Right cardiac atrium (tissue), 5 donors: ENCODE measurements at places on chromosomes 6 and 20. TPM values are rescaled to one million over a fixed set of nuclear protein-coding genes. Genes with fewer than 3 reads are reported as not detected.

SEL1L2 gene
- total RNA-seq: not detected

LPIN3 gene
- 13.5 TPM for total RNA-seq

RAD21L1 gene
- not detected for total RNA-seq

LGSN gene
- not detected for total RNA-seq

TUBB2B gene
- 1.4 TPM for total RNA-seq

PAX1 gene
- total RNA-seq: not detected

SIGLEC1 gene
- 8.5 TPM for total RNA-seq

FAM83C gene
- total RNA-seq: not detected

SNAI1 gene
- 6.0 TPM for total RNA-seq

FOXA2 gene
- total RNA-seq: not detected

CCNC gene
- total RNA-seq: 28.4 TPM

OVOL2 gene
- not detected for total RNA-seq

KHDC1L gene
- not detected for total RNA-seq

FAM83B gene
- total RNA-seq: 7.5 TPM

SLC32A1 gene
- not detected for total RNA-seq

DSP gene
- total RNA-seq: 250 TPM

HDAC2 gene
- 48.8 TPM for total RNA-seq

SUMO4 gene
- total RNA-seq: 0.66 TPM

EXOC2 gene
- 17.9 TPM for total RNA-seq

MYB gene
- total RNA-seq: 0.12 TPM

GUCA1A gene
- total RNA-seq: not detected

ABHD16B gene
- total RNA-seq: not detected

HLA-DMB gene
- 15.7 TPM for total RNA-seq

RBBP8NL gene
- not detected for total RNA-seq

ADAM33 gene
- total RNA-seq: 12.4 TPM

DEFB114 gene
- total RNA-seq: not detected

YWHAB gene
- total RNA-seq: 87.8 TPM

HLA-DRB5 gene
- 56.6 TPM for total RNA-seq

BANF2 gene
- total RNA-seq: not detected

DOP1A gene
- 19.1 TPM for total RNA-seq

SH3BGRL2 gene
- total RNA-seq: 7.1 TPM

CD40 gene
- 12.4 TPM for total RNA-seq

SLCO4A1 gene
- 4.1 TPM for total RNA-seq

AIF1 gene
- 18.1 TPM for total RNA-seq

SEC63 gene
- total RNA-seq: 97.5 TPM

ADAT2 gene
- 3.8 TPM for total RNA-seq

ATG5 gene
- 18.9 TPM for total RNA-seq

HCRTR2 gene
- not detected for total RNA-seq

GLP1R gene
- 6.1 TPM for total RNA-seq

RBM24 gene
- total RNA-seq: 162 TPM

ESF1 gene
- total RNA-seq: 14.3 TPM

SFTA2 gene
- not detected for total RNA-seq

C20orf202 gene
- 0.31 TPM for total RNA-seq

TAB2 gene
- total RNA-seq: 67.3 TPM

MICAL1 gene
- total RNA-seq: 7.4 TPM

RALGAPA2 gene
- total RNA-seq: 25.8 TPM
